Fibroblast of skin of left biceps (primary cell): ENCODE measurements at places on chromosomes 12 and 14.

DNA sequence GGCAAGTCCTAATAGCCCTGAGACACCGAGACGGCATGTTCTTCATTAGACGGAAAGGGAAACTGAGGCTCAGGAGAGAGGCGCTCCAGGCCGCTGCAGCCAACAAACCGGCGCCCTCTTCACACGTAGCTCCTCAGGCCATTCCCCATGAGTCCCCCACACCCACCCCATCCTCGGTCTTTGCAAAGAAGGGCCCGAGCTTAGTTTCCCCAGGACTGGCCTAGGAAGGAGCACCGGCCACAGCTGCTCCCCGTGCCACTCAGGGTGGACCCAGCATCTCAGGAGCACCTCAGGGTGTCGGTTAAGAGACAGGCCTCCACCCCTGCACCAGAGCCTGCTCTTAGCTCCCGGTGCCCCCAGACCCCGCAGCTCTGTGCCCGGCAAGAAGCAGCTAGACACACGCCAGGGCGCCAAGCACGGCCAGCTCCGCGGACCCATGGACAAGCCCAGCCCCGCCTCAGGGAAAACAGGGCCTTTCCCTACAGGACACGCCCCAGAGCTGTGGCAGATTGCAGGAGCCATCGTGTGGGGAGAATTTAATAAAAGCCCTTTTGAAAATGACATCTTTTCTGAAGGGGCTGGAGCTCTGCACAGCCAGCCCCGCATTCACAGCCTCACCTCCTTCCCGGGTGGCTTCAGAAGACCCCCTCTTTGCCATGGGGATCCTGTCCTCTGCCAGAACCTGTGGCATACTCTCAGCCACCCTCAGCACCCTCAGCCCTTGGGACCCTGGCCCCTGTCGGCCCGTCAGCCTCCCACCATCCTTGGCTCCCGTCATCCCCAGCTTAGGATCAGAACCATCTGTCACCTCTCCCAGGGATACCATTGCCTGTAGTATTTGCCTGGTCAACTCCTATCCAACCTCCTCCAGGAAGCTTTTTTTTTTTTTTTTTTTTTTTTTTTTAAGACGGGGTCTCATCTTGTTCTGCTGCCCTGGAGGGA is 59.7 kb downstream of the LGMN start:
- DNase-seq = no peak

- no peak for DNase-seq
These were observed 149.9 kb downstream of the NRXN3 start for GRCh38 chr14:78319887-78320635.

DNA sequence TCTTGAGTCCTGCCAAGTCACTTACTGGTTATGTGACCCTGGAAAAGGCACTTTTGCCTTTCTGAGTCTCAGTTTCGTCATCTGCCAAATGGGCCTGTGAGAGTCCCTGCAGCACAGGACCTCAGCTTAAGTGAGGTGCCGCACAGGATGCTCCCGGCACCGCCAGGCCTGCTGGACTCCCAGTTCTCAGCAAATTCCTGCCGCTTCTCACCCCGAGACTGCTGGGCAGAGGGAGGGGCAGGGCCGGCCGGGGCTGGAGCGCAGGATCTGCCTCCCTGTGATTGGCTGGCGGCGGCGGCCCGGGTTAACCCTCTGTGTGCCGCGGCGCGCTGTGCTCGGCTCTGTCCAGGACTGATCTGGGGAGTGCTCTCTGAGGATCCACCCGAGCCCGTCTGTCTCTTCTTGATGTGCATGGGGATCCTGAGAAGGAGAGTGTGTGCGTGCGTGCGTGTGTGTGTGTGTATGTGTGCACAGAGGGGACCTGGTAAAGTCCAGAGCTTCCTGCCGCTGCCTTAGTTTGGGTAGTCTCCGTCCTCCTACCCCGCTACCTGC is 8.6 kb downstream of the SETD1B start:
- DNase-seq = no peak

DNA sequence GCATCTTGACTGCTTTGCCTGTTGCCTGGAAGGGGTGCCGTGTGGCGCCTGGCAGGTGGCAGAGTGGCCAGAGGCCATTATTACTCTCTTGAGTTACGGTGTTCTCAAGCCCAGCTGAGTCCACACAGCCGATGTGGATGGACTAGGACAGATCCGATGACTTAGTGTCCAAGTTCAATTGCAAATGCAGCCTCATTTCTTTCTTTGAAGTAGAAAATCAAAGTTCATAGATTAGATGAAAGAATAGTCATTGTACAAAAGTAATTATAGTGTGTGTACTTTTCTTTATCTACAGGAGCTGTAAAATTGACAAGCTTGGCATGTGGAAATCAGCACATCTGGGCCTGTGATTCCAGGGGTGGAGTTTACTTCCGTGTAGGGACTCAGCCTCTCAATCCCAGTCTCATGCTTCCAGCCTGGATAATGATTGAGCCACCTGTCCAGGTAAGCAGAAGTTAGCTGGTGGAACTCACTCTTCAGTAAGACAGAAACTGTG is 44.7 kb downstream of the ANKRD9 start:
- DNase-seq = no peak

DNA sequence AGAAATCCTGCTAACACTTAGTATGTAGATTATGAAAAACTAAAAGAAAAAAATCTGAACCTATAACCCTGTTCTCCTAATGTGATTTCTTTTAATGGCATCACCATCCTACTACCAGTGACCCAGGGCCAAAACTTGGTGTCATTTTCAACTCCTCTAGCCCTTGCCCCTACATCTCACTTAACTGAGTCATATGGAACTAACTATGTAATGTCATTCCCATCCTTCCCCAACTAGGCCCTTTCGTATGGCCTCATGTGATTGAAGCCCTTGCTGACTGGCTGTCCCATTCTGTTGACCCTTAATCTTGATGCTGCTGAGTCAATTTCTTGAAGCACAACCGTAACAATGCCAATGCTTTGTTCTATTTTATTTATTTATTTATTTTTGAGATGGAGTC is 7.6 kb downstream of the DMAC2L start:
- DNase-seq = no peak

GRCh38 chr12:41993283-41993682 is 151.4 kb downstream of the GXYLT1 start:
- DNase-seq = no peak

DNA sequence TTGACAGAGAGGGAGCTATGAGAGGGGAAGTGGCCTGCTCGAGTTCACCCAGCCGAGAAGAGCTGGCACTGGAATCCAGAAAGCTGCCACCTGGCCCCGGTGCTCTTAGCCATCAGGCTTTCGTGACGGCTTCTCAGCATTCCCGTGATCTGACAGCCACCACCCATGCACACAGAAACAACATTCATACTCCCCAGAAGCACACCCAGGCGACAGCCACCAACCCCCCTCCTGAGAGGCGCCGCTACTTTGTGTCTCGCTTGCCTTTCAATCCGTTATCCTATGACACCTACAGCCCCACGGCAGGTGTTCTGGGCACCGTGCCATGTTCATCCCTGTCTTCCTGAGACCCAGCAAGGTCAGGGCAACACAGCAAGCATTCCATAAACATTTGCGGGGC is 31.4 kb downstream of the PSMC1 start:
- DNase-seq = no peak

DNA sequence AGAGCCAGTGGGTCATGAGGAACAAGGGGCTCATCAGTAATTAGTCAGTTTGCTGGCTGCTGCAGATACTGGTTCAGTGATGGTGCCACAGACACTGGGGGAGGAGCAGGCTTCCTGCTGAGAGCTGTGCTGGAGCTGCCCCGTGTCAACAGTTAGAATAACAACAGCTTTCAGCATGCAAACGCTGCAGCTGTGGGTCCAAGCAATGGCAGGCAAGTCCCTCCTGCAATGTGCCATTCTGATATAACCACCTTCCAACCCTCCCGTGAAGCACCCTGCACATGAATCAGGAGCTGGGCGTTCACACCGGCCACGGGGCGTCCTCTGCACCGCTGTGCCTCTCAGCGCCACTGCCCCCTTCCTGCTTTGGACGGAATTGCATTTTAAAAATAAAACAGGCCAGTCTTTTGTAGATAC is 258.4 kb upstream of the SFSWAP start:
- no peak for DNase-seq

DNA sequence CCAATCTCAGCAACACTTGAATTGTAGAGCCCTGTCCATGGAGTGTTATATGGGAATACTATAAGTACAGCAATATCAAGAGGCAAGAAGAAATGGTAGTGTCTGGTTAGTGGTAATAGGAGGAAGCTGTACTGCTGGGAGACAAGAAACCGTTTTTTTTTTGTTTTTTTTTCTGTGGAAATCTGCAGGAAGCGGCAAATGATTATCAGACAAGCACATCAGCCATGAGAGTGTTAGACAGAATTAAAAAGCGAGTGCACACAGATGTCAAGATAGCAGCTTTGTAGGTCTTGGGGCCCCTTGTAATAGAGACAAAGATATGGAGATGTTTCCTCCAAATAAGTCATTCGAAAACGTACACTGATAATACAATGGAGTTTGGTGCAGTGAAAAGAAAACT is 6.7 kb downstream of the TESPA1 start:
- DNase-seq = no peak

DNA sequence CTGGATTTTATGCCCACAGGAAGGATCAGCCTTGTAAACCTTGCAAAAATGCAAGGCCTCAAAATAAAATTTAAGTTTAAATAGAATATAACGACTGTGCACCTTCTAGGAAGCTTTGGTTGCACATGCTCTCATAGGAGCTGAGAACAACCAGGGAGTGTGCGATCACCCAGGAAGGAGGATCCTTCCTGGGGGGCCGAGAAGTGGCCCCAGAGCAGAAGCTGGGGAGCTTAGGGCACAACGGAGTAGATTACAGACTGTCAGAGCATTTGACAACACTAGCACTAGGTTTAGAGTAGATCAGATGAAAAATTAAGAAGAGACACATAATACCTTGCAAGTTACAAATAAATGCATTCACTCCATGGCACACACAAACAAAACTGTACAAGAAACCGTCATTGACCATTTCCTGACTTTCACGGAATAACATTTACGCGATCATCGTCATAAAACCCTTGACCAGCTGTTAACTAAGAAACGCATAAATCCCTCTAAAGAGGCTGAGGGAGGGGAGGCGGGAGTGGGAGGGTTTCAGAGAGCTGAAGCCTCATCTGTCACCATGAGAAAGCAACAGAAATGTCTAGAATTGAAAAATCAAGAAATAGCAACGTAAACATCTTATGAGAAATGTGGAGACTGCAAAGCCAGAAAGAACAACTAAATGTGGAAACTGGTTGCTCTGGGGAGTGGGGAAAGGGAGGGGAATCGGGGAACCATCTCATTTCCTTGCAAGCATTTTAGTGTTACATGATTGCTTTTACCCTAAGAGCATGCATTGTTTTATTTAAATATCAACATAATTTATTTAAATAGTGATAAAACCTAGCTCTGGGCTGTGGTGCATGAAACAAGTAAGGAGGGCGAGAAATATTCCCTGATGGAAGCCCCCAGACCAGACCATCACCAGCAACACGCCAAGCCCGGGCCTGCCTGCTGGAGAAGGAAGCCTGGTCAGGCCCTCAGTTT is 13.1 kb upstream of the CCDC85C start:
- DNase-seq = no peak

GRCh38 chr12:6158749-6159148 is 34.3 kb upstream of the VWF start:
- DNase-seq = no peak

- DNase-seq = no peak
These were observed 424 bp downstream of the BBOF1 start for GRCh38 chr14:74019408-74020137.

DNA sequence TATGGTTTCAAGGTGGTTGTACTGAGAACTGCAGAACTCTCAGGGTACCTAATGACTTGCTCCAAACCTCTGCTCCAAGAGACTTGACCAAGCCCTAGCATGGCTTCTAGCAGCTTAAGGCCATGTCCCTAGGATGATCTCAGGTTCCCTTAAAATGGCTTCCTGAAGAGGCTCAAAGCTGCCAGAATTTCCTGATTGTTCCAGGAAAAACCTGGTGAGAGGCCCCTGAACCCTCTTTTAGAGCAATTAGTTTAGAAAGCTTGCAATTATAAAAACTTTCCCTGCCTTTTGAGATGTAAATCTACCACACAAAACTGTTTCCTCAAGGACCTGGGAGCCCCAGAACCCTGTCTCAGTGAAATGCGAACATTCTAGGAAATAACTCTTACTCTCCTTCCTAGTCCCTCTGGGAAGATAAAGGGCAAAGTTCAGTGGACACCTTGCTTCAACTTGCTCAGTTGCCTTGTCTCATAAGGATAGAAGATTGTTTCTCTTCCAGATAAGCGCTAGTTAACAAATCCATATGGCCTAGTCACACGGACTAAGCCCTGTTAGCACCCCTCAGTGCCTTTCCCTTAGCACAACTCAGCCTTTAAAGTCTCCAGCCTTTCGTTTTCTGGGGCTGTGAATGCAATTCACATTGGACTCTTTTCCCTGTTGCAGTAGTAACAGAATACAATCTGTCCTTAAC is 2.5 kb downstream of the CMAS start:
- no peak for DNase-seq

GRCh38 chr12:43004908-43005307 is 415.4 kb upstream of the PRICKLE1 start:
- DNase-seq = no peak

GRCh38 chr12:39227218-39227617 is 215.7 kb downstream of the KIF21A start:
- no peak for DNase-seq

DNA sequence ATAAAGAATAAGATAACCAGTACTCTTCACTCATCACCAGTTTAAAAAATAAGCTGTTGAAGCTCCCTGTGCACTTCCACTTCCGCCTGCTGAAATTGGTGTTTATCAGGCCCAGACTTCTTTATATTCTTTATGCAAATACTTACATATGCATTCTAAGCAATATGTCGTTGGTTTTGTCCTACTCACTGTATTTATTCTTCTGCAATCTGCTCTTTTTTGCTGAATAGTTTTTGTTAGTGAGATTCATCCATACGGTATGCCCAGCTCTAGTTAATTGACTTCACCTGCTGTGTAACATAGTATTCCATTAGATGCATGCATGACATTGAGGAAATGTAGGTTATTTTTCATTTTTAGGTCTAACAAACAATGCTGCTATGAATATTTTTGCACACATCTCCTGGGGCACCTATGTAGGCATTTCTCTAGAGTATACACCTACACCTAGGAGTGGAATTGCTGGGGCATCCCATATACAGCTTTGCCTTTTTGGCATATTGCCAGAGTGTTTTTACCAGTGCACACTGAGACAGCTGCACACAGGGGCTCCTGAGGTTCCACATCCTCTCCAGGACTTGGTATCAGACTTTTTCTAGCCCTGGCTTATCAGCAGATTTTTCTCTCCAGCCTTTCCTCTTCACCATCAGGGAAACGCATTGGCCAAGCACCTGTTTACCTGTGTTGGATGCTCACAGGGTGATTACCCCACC is 1.0 kb upstream of the NRIP2 start:
- DNase-seq = no peak

- no peak for DNase-seq
These were observed 305.1 kb upstream of the GARIN2 start for GRCh38 chr14:66884149-66884548.

DNA sequence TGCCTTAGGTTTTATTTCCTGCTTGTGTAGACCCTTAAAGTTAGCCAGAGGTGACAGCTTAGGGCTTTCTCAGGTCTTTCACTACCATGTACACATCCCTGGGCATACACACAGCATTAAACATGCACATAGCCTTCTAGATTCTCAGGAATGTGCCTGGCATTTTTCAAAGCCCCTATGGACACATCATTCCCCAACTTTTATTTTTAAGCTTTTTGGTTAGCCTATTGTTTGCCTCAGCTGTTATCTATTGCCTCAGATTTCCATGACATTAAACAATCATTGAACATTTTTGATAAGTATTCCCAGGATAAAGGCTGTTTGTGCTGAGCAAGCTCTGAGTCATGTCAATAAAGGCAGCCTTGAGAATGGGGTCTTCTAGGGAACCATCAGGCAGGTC is 15.1 kb upstream of the PPM1A start:
- no peak for DNase-seq
